ENCODE measurements at places on chromosomes 7 and 10.

DNA sequence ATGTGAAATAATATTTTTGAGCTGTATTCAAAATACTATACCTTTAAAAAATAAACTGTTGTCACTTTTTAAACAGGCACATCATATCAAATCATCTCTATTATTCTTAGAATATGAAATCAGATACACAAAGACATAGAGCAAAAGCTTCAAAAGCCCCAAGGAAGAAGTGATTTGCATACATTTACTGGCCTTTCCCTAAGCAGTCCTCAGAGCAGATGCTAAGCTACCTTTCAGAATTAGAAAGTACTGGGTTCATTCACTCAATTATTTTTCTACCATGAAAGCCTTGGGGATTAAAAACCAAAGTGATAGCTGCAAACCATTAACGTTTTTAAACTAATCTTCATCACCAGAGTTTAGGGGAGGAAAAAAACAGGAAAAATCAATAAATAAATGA lies 55.8 kb upstream of the RNF148 start:
- DNase-seq: no peak

GRCh38 chr7:50327443-50327842 lies 22.9 kb downstream of the IKZF1 start:
- no peak for DNase-seq

GRCh38 chr10:91191584-91191919 lies 28.9 kb upstream of the PCGF5 start:
- no peak for DNase-seq

- no peak for DNase-seq
These were observed 45.6 kb downstream of the PDGFA start for GRCh38 chr7:473870-474604.

- DNase-seq: no peak
These were observed 361.4 kb upstream of the VSTM2A start for GRCh38 chr7:54180796-54181195.

- DNase-seq: no peak
These were observed at the start of gene NUDT13 for GRCh38 chr10:73110345-73110849. NUDT13 (plus strand) TSS chr10:73110455; CDS start chr10:73114366, 3,911 bp downstream.

- no peak for DNase-seq
These were observed 147.0 kb downstream of the OAT start for GRCh38 chr10:124271676-124272075.

GRCh38 chr10:124725791-124726190 lies 18.4 kb downstream of the FAM53B start:
- DNase-seq: no peak

DNA sequence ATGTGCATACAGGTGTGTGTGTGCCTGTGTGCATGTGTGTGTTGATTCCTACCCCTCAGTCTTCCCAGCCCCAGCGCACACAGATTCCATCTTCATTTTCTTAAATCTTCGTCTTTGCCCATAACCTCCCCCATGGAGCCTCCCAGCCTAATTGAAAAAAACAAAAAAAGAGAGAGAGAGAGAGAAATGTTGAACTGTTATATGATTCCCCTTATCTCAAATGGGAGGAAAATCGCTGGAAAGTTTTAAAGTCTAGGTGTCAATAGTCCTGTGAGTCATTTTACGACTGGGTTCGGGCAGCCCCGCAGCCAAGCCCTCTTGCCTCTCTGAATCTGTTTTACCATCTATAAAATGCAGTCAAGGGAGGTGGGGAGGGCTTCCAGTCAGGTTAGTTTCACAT lies 60.9 kb downstream of the SPOCK2 start:
- DNase-seq: no peak

DNA sequence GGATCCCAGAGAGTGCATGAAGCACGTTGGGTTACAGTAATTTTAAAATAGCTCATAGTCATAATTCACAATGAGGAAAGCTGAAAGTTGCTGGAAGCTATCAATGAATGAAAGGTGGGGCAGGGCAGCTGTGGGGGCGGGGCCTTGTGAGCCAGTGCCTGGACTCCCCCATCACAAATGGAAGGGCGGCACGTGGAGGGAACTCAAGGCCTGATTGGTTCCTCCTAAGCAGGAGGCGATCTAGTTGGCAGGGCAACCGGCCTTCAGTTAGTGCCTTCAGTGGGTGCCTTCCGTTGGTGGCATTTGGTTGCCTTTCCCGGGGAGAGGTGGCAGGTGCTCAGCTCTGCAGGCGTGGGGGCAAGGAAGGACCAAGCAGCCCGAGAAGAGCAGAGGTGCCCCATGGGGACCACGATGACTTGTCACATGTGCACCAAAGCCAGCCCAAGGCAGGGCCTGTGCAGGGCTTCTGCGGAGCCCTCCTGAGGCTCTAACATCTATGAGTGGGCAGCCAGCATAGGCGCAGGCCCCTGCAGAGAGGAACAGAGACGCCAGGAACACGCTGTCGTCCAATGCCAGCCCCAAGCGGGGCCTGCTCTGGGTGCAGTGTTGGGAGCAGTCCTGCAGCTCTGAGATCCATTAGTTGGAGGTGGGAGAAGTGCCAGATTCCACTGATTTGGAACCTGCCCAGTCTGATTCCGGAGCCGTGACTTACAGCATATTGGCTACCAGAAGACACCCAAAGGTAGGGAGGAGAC lies 59.8 kb upstream of the PDSS1 start:
- DNase-seq: peak; percentile 62

DNA sequence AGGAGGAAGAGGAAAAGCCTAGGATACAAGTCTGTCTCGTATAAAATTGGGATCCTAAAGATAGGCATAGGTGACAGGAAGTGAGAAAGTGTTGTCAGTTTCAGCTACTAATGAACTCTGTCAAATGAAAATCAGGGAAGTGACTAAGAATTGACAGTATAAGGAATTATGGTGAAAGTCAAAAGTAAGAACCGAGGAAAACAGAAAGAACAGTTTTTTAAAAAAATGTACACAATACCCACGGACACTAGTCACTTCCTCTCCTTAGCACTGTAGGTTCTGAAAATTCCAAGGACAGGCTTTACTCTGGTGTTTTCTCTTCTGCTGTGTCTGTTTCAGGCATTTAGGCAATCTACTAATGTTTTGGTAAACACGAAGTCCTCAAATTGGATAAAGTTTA lies 42.3 kb downstream of the ATAD1 start:
- DNase-seq: no peak

DNA sequence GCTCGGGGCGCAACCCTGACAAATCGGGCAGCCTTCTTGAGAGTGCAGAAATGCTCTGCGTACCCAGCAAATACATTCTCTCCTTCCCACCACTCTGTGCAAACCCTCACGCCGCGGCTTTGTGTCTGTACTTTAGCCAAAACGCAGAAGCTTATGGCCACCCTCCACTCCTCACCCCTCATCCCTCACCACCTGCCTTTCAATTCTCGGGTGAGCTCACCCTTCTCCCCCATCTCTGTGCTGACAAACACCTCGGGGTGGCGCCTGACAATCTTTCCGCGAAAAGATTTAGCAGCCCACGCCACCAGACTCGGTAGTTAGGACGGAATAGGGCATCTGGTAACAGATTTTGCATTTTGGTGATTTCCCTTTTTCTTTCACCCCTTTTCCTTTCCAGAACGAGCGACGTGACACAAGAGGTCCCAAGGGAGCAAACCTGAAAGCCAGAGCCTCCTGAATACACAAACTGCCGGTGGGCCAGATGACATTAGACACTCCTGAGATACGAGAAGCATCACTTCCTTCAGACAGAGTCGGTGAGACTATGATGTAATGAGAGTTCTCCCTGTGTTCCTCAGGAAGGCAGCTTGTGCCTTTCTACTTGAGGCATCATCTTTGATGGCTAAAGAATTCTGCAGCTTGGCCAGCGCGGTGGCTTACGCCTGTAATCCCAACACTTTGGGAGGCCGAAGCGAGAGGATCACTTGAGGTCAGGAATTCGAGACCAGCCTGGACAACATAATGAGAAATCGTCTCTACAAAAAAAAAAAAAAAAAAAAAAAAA lies 671 bp upstream of the ATAD1 start:
- DNase-seq: peak; percentile 50

DNA sequence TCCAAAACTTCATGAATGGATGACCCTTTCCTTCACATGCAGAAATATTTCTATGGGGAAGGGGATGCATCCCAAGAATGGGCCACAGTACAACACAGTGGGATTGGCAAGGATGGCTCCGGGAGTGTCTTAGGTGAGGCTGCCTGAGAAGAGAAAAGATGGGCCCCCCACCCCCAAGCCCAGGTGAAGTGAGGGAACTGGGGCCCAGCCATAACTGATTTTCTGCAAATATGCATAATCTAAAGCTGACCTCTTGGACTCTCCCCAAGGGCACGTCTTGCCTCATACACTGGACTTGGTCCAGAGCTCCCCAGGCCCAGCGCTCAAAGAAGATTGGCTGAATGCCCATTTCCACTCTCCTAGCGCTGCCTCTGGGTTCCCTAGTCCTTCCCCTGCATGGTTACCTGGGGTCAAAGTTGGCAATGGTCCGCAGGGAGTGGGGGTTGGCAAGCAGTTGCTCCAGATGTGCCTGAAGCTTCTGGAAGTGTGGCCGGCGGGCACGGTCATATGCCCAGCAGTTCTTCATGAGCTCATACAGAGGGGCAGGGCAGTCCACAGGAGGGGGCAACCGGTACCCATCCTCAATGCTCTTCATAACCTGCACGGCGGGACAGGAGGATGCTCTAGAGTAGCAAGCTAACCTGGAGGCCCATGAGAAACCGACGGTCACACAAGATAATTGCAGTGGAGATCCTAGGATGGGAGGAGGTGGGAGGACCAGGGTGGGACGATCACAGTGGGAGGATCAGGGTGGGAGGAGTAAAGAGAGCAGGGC lies 12.3 kb downstream of the ZYX start:
- no peak for DNase-seq

GRCh38 chr7:43791665-43792064 lies 33.2 kb downstream of the BLVRA start:
- no peak for DNase-seq

DNA sequence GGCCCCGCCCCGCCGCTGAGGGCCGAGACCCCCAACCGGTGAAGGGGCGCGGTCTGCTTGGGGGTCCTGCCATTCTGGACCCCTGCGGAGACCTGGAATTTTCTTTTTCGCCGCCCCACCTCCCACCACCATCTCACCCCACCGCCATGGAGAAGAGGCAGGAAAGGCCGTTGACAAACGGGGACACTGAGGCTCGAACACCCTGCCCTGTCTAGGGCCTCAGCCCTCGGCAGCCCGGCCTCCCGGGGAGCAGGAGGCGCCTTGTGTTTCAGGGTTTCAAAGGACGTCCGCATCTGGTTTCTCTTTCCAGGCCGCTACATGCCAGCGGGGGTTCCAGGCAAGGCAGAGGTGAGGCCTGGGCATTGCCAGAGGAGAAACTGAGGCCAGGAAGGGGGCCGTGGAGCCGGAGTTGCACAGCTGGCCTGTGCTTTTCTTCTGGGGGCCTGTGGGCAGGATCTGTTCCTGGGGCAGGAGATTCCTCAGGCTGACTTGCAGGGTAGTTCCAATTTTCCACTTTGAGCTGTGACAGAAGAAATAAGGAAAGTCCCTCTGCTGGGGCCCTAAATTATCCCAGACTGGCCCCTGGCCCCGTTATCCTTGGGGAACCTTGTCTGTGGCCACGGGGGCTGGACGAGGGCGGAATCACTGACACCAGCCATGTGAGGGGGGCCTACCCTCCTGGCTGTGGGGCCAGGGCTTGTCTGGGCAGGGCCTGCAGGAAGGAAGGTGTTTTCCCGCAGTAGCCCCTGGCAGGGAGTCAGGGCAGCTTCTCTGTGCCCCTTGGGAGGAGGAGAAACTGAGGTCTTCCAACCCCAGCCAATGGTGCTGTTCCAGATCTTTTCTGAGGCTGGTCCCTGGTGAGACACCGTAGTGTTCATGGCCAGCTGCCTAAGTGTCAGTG lies 900 bp upstream of the MICALL2 start:
- DNase-seq: peak; percentile 47

GRCh38 chr10:100364735-100365391 lies 17.8 kb downstream of the SCD start:
- DNase-seq: peak; percentile 70

GRCh38 chr7:111846898-111847297 lies 284.6 kb upstream of the IMMP2L start:
- DNase-seq: no peak

- DNase-seq: peak; percentile 62
These were observed 32.1 kb upstream of the PDSS1 start for GRCh38 chr10:26665080-26666048.

GRCh38 chr10:29378106-29378505 lies 89.2 kb downstream of the LYZL1 start:
- DNase-seq: no peak

DNA sequence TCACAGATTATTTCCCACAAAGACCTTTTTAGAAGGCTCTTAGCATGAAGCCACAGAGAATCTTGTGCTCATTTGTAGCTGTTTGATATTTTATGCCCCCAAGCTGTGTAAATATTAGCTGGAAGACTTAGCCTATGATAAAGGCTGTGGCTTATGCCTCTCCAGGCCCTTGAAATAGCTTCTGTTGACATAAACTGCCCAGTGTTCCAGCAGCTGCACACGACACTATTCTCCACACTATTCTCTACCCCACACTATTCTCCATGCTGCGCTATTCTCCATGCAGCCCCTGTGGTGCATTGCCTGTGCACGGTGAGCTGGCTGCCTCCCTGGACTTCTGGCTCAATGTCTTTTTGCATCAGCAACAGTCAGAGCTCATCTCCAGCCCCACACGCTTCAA lies 13.1 kb downstream of the DDC start:
- peak; percentile 97 for DNase-seq

GRCh38 chr10:69640196-69640980 lies 10.3 kb downstream of the FAM241B start:
- DNase-seq: no peak

DNA sequence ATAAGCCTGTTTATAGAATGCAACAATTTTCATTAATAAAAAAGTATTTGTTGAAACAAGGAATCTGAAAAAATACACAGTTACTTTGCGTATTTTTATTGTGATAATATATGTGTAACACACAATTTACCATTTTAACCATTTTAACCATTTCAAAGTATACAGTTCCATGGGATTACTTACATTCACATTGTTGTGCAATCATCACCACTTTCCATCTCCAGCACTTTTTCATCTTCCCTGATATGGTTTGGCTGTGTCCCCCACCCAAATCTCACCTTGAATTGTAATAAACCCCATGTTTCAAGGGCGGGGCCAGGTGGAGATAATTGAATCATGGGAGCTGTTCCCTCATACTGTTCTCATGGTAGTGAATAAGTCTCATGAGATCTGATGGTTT lies 61.3 kb upstream of the GLCCI1 start:
- no peak for DNase-seq

GRCh38 chr7:137801491-137801890 lies 45.3 kb downstream of the DGKI start:
- no peak for DNase-seq

- DNase-seq: no peak
These were observed 638.7 kb downstream of the SORCS1 start for GRCh38 chr10:106525835-106526234.

DNA sequence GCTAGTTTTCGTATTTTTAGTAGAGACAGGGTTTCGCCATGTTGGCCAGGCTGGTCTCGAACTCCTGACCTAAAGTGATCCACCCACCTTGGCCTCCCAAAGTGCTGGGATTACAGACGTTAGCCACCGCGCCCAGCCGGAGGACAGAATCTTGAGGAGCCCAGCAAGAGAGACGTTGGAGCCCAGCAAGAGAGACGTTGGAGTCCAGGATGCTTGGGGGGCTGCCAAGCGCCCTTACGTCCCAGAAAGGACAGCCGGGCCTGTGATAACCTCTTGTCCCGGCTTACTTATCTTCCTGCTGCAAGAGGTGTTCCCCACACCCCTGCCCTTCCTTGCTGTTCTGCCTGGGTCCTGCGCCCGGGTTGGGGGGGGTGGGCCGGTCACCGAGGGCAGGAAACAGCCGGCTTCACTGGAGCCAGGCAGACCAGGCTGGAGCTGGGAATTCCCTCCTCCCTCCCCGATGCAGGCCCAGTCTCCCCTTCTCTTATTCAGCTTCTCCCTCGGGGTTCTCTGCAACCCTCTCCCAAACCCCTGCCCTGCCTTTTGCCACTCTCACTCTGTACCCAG lies 1.9 kb upstream of the EPHB4 start:
- no peak for DNase-seq

Data from NCI-H146 (cell line).